ENCODE measurements at places on chromosomes 3 and 15. TPM values are rescaled to one million over a fixed set of nuclear protein-coding genes. Genes with fewer than 3 reads are reported as not detected.

The INAFM2 gene
- total RNA-seq = 53.1 TPM

The CLPX gene
- 43.8 TPM for total RNA-seq

The WDR49 gene
- total RNA-seq = 2.0 TPM

The SLC27A2 gene
- total RNA-seq = not detected

The HYAL1 gene
- 95.0 TPM for total RNA-seq

The GPR176 gene
- 1.2 TPM for total RNA-seq

The STRIT1 gene
- 1.2 TPM for total RNA-seq

The RASGRP1 gene
- total RNA-seq = 1.1 TPM

GRCh38 chr15:74616996-74617395 lies 1.4 kb downstream of the CLK3 start:
- DNase-seq = no peak
- peaks cover 40% of the 10 kb centered on the region for H3K4me1 ChIP-seq
- H3K4me3 ChIP-seq = peak overlapping the region; percentile 100
- H3K27me3 ChIP-seq = no peaks in the 10 kb centered on the region

- H3K27ac ChIP-seq = no peak overlapping the region
- no peak overlapping the region for H3K4me3 ChIP-seq
- H3K36me3 ChIP-seq = peaks cover 97% of the 10 kb centered on the region
- H3K4me1 ChIP-seq = no peaks in the 10 kb centered on the region
These were observed 46.7 kb downstream of the TOP2B start for GRCh38 chr3:25618028-25618427.

- H3K36me3 ChIP-seq = no peaks in the 10 kb centered on the region
- H3K4me3 ChIP-seq = no peak overlapping the region
- no peak for DNase-seq
- peaks cover 80% of the 10 kb centered on the region for H3K4me1 ChIP-seq
These were observed 48.1 kb downstream of the CHSY1 start for GRCh38 chr15:101203607-101204189.

DNA sequence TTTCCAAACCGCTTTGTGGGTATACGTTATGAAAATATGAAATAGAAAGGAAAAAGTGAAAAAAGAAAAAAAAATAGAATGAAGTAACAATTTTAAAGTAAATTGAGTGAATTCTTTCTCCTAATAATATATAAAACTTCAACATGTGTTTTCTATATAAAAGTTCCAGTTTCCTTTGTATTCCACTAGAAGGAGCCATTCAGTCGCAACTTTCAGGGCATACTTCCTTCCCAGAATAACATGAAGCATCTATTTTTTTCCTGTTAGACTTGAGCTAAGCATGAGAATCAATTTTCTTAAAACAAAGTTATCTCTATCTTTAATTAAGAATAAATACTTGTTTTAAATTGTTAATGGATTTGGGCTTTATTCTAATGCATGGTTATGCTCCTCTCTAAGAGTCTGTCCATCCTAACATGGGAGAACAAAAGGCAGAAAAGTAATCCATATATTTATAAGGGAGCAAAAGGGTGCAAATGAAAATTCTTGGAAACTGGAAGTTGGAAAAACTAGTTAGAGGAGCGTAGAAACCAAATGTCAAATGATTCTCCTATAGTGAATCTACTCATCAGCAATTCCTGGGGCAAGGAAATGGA lies 16.0 kb upstream of the VGLL3 start:
- no peaks in the 10 kb centered on the region for H3K4me1 ChIP-seq
- DNase-seq = no peak
- H3K36me3 ChIP-seq = no peaks in the 10 kb centered on the region

GRCh38 chr15:85963262-85963760 lies 116.4 kb upstream of the AGBL1 start:
- no peak overlapping the region for H3K4me3 ChIP-seq
- no peak overlapping the region for H3K27ac ChIP-seq
- H3K27me3 ChIP-seq = no peaks in the 10 kb centered on the region
- H3K36me3 ChIP-seq = no peaks in the 10 kb centered on the region
- no peak for DNase-seq

DNA sequence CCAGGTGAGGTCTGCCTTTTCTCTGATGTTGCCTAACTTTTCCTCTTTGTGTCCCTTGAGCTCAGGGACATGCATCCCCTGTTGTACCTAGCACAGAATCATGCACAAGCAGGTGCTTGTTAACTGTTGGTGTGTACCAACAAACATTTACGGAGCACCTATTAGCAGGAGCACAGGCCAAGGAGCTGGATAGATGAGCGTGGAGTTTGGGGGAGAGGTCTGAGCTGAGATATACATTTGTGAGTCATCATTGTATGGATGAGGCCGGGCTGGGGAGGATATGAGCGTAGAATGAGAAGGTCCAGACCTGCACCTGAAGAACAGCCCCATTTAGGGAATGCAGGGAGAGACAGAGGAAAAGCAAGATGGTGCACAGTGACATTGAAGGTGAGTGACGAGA lies 53.4 kb downstream of the SMAD3 start:
- peaks cover 21% of the 10 kb centered on the region for H3K4me1 ChIP-seq
- no peak overlapping the region for H3K27ac ChIP-seq
- no peaks in the 10 kb centered on the region for H3K36me3 ChIP-seq
- no peak overlapping the region for H3K4me3 ChIP-seq
- H3K27me3 ChIP-seq = no peaks in the 10 kb centered on the region

DNA sequence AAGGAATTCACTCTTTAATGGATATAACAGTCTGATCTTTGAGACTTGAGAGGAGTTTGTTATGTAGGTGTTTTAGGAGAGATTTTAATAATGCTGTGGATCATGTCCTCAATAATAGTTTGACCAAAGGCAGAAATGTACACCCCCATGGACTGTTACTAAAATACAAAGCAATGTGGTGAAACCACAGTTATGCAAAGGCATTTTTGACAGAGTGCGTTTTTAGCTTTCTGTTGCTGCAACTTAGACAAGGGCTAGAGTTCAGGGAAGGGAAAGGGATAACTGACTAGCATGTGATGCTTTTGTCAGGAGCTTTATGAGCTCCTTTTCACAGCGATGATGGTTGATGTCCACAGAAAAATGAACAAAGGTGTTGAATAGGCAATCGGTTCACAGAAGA lies 3.6 kb upstream of the STARD5 start:
- H3K27me3 ChIP-seq = no peaks in the 10 kb centered on the region
- H3K36me3 ChIP-seq = no peaks in the 10 kb centered on the region
- no peak for DNase-seq
- no peak overlapping the region for H3K4me3 ChIP-seq
- no peaks in the 10 kb centered on the region for H3K4me1 ChIP-seq

DNA sequence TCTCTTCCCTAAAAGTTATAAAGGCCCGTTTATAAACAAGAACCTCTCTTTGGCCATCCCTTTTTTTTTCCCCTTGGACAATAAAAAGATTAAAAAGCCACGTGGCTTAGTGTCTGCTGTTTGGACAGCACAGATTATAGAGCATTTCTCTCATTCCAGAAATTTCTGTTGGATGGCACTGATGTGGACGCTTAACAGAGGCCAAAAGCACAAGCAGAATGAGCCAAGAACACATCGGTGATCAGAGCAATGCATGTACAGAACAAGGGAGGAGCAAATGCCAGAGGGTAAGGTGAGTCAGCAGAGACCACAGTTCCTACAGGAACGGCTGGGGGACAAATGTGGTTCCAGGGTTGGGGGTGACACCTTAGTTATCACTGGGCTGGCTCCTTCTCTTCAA lies 30.3 kb upstream of the CTNNB1 start:
- DNase-seq = no peak
- H3K4me1 ChIP-seq = no peaks in the 10 kb centered on the region
- H3K27me3 ChIP-seq = no peaks in the 10 kb centered on the region
- no peak overlapping the region for H3K27ac ChIP-seq
- no peaks in the 10 kb centered on the region for H3K36me3 ChIP-seq

DNA sequence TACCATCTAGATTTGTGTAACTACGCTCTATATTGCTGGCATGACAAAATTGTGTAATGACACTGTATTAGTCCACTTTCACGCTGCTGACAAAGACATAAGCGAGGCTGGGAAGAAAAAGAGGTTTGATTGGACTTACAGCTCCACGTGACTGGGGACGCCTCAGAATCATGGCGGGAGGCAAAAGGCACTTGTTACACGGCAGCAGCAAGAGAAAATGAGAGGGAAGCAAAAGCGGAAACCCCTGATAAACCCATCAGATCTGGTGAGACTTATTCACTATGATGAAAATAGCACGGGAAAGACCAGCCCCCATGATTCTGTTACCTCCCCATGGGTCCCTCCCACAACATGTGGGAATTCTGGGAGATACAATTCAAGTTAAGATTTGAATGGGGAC lies 905.7 kb downstream of the DIPK2A start:
- H3K27ac ChIP-seq = no peak overlapping the region
- no peaks in the 10 kb centered on the region for H3K27me3 ChIP-seq
- no peak for DNase-seq
- H3K36me3 ChIP-seq = no peaks in the 10 kb centered on the region
- no peaks in the 10 kb centered on the region for H3K4me1 ChIP-seq

- H3K4me3 ChIP-seq = no peak overlapping the region
- no peaks in the 10 kb centered on the region for H3K27me3 ChIP-seq
- peaks cover 44% of the 10 kb centered on the region for H3K4me1 ChIP-seq
- no peak for DNase-seq
These were observed 27.8 kb downstream of the BMF start for GRCh38 chr15:40080847-40081246.

- no peaks in the 10 kb centered on the region for H3K36me3 ChIP-seq
- no peak overlapping the region for H3K27ac ChIP-seq
- H3K4me3 ChIP-seq = no peak overlapping the region
These were observed 18.1 kb downstream of the CRYBG3 start for GRCh38 chr3:97839944-97840343.

DNA sequence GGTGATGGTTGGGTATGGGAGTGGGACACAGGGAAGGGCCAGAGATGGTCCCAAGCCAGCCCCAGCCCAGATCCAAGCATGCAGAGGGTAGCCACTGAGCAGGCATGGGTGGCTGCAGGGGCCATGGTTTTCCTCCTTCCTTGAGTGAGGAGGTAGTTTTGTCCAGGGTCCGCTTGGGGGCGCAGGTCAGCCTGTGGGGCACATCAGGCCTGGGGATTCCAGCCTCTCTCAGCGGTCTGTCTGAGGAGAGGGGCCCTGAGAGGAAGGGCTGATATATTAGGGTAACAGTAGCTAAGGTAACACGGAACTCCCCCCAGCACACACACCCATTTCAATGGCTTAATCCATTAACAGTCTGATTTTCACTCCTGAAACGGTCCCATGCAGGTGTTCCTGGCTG lies 22.7 kb upstream of the LCTL start:
- DNase-seq = no peak
- no peaks in the 10 kb centered on the region for H3K36me3 ChIP-seq
- no peak overlapping the region for H3K4me3 ChIP-seq
- H3K27me3 ChIP-seq = no peaks in the 10 kb centered on the region
- H3K4me1 ChIP-seq = no peaks in the 10 kb centered on the region

DNA sequence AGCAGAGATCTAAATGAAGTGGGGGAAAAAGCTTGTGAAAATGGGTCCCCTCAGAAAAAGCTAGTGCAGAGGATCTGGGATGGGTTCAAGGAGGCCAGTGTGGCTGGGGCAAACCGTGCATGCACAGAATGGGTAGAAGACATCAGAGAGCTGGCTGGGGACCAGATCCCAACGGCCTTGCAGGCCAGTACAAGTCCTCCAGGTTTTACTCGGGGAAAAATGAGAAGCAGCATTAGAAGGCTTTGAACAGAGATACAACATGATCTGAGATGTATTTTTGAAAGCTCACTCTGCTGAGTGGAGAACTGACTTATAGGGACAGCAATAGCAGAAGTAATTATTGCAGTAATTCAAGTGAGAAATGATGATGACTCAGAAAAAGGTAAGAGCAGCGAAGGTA lies 114.5 kb downstream of the HERC1 start:
- H3K4me3 ChIP-seq = no peak overlapping the region
- no peak for DNase-seq
- peaks cover 87% of the 10 kb centered on the region for H3K36me3 ChIP-seq
- no peaks in the 10 kb centered on the region for H3K27me3 ChIP-seq
- no peak overlapping the region for H3K27ac ChIP-seq
